Frontal cortex (tissue), 4 donors: ENCODE measurements at places on chromosomes 6 and 20. TPM values are rescaled to one million over a fixed set of nuclear protein-coding genes. Genes with fewer than 3 reads are reported as not detected.

The ACTL10 gene
- 0.82 TPM for total RNA-seq

The POLR1H gene
- total RNA-seq: 15.5 TPM

The ULBP1 gene
- 1.6 TPM for total RNA-seq

The NHSL1 gene
- total RNA-seq: 71.3 TPM

The NSFL1C gene
- total RNA-seq: 29.3 TPM

The SLC25A27 gene
- total RNA-seq: 30.2 TPM

The PLA2G7 gene
- 1.6 TPM for total RNA-seq

The RAET1L gene
- not detected for total RNA-seq

The VWA7 gene
- total RNA-seq: under 0.01 TPM

The RNF144B gene
- total RNA-seq: 2.9 TPM

The ZNF831 gene
- total RNA-seq: under 0.01 TPM
